ENCODE measurements at places on chromosomes 2 and 18. TPM values are rescaled to one million over a fixed set of nuclear protein-coding genes. Genes with fewer than 3 reads are reported as not detected.

The FSHR gene
- total RNA-seq, result not detected

The AOX1 gene
- 48.5 TPM for total RNA-seq

GRCh38 chr2:41879235-41879916 lies 168.4 kb upstream of the PKDCC start:
- no peaks in the 10 kb centered on the region for H3K27me3 ChIP-seq
- H3K4me3 ChIP-seq, result no peak overlapping the region
- peaks cover 28% of the 10 kb centered on the region for H3K4me1 ChIP-seq
- H3K27ac ChIP-seq, result no peak overlapping the region
- H3K36me3 ChIP-seq, result no peaks in the 10 kb centered on the region

GRCh38 chr2:22444281-22444680 lies 940.7 kb upstream of the KLHL29 start:
- peaks cover 9% of the 10 kb centered on the region for H3K4me1 ChIP-seq
- no peaks in the 10 kb centered on the region for H3K36me3 ChIP-seq
- no peak overlapping the region for H3K27ac ChIP-seq

DNA sequence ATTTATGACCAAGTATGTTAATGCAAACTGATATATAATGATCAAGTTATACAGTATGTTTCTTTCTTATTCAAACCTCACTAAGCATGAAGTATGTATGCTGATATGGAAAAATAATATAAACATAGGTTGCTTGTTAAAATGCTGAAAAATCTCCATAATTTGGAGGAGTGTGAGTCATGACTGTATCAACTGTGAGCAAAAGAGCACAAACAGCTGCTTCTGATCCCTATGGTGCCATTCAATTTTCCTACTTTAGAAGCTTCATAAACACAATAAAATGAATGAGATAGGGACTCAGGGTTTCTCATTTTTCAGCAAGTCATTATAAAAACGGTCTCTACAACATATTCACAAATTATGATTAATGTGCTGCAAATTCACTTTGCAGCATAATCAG lies 129.9 kb upstream of the TFPI start:
- no peaks in the 10 kb centered on the region for H3K27me3 ChIP-seq
- H3K4me3 ChIP-seq, result no peak overlapping the region
- H3K27ac ChIP-seq, result no peak overlapping the region
- no peak for DNase-seq
- no peaks in the 10 kb centered on the region for H3K36me3 ChIP-seq

- H3K36me3 ChIP-seq, result no peaks in the 10 kb centered on the region
- no peak for DNase-seq
- no peaks in the 10 kb centered on the region for H3K27me3 ChIP-seq
- no peak overlapping the region for H3K4me3 ChIP-seq
- H3K27ac ChIP-seq, result peak overlapping the region; percentile 3
- peaks cover 14% of the 10 kb centered on the region for H3K4me1 ChIP-seq
Measured at GRCh38 chr2:40244675-40245074, 207.2 kb downstream of the SLC8A1 start.

- H3K27ac ChIP-seq, result no peak overlapping the region
- no peak overlapping the region for H3K4me3 ChIP-seq
- H3K4me1 ChIP-seq, result no peaks in the 10 kb centered on the region
- no peaks in the 10 kb centered on the region for H3K36me3 ChIP-seq
- no peaks in the 10 kb centered on the region for H3K27me3 ChIP-seq
Measured at GRCh38 chr2:164739966-164740365, 101.7 kb downstream of the COBLL1 start.
